ENCODE measurements at places on chromosomes 12 and 14.

GRCh38 chr14:101408077-101408831 lies 153.0 kb upstream of the DIO3 start:
- no peak for DNase-seq

- DNase-seq, result no peak
Observed at GRCh38 chr14:60646226-60646818, 3.0 kb downstream of the SIX1 start.

DNA sequence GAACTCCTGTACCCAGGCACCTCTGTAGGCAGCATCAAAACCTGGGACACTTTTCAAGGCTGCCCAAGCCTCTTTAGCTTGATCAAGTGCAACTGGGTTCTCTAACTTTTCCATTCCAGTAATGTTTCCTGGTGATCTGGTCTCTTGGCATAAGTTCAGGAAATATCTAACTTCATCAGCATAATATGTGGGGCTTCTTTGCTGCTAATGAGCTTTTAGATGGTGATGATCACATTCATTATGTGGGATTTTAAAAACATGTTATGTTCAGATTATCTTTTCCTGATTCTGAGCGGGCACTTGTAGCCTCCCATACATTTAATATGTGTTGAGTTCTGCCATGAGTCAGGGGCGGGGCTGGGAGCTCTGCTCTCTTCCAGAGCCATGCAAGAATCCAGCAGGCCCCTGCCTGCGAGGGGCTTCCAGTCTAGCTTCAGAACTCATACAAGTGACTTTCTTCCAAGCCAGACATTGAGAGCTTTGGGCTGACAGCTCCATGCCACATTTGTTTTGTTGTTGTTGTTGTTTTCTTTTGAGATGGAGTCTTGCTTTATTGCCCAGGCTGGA lies 39.5 kb upstream of the RIN3 start:
- DNase-seq, result no peak

DNA sequence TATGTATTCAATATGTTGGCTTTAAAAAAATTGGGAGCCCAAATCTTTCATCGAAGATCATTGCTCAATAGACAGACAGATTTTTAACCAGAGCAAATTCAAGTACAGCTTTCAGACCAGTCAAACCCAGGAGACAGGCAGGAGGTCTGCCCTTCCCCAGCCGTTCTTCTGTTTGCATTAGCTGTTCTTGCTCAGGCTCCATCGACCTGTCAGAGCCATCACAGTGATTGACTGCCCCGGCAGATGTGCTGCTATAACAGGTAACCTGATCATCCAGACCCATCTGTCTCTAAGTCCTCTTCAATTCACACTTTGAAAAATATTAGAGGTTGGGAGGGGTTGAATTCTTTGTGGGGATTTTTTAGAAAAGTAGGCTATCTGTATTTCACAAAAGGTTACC lies 453.5 kb downstream of the FOXG1 start:
- DNase-seq, result no peak

DNA sequence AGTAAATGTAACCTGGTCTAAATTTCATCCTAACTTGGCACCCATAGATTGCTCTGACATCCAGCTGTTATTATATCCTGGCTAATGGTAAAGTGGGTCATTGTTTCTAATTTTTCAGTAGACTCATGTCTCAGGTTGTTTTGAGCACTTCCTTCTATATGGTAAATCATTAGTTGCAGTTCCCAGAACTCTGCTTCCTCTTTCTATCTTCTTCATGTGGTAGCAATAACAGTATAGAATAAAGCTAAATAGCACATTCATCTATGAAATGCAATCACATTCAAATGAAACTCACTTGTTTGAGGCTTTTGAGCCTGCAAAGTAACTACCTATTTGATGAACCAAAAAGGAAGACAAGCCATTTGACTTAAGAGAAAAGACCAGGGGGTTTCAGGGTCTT lies 65.1 kb upstream of the GZMB start:
- DNase-seq, result peak; percentile 39

DNA sequence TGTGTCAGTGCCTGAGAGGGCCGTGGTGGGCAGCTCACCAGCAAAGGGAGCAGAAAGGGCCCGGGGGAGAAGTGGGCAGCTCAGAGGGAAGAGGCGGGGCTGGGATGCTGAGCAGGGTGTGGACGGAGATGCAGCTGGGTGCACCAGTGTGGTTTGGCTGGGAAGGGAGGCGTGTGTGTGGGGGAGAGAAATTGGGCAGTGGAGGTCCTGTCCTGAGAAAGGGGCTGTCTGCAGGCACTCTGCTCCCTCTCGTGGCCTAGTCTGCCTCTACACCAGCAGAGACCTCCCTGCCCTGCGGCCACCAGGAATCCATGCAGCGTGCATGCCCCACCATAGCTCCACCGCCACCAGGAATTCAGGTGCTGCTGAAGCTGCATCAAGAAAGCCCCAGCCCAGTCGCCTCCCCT lies 6.4 kb downstream of the TMEM121 start:
- no peak for DNase-seq

DNA sequence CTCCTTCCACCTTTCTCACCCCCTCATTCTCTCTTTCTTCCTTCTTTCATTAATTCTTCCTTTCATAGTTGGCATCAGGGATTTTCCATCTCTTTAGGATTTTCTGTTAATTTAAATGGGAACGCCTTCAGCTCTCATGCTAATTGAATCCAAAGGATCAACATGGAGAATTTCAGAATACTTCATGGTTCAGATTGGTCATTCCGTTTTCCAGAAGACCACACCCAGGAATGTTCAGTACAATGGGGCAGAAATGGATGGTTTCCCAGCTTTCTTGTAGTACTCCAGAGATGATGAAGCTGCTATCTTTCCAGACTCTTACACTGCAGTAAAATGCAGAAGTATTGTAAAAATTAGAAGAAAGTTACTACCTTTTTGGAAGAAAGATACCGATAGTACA lies 440.0 kb downstream of the DAD1 start:
- no peak for DNase-seq

- DNase-seq, result no peak
Observed at GRCh38 chr12:62834406-62834805, 100.5 kb downstream of the PPM1H start.

GRCh38 chr12:41701943-41702601 lies 442.6 kb downstream of the GXYLT1 start:
- no peak for DNase-seq

GRCh38 chr14:89578156-89578555 lies 161.1 kb upstream of the FOXN3 start:
- no peak for DNase-seq

DNA sequence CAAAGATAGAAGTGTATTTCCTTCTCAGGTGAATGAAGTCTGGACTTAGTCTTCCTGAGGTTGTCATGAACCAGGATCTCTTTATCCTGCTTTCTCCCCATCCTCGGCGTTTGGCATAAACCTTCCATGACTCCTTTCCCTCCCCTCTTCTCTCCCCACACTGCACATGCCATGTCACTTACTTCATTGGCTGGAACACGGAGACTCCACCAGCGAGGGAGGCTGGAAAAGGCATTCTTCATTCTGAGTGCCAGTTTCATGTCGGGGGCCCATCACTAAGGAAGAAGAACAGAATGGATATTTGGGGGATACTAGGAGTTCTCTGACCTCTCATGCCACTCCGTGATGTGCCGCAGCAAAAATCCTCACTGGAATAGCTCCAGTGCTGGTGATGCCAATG lies 105.6 kb downstream of the VCPKMT start:
- DNase-seq, result no peak

DNA sequence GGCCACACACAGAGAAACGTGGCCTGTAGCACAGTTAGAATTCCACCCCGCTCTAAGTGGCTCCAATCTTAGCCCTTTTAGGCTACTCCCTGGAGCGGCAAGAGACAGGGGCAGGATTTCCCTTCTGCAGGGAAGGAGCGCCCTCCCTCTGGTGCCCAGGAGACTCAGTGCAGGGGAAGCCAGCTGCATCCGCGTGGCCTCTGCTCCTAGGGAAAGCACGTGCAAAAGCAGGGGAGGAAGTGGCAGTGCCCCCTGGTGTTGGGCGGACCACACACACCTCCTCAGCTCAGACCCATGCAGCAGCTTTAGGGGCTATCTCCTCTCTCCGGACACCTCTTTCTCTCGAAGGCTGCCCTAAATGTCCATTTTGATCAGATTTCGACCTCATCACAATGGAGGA lies 50.0 kb downstream of the SPRING1 start:
- no peak for DNase-seq

GRCh38 chr12:124384299-124384894 lies 89.5 kb downstream of the RFLNA start:
- no peak for DNase-seq

DNA sequence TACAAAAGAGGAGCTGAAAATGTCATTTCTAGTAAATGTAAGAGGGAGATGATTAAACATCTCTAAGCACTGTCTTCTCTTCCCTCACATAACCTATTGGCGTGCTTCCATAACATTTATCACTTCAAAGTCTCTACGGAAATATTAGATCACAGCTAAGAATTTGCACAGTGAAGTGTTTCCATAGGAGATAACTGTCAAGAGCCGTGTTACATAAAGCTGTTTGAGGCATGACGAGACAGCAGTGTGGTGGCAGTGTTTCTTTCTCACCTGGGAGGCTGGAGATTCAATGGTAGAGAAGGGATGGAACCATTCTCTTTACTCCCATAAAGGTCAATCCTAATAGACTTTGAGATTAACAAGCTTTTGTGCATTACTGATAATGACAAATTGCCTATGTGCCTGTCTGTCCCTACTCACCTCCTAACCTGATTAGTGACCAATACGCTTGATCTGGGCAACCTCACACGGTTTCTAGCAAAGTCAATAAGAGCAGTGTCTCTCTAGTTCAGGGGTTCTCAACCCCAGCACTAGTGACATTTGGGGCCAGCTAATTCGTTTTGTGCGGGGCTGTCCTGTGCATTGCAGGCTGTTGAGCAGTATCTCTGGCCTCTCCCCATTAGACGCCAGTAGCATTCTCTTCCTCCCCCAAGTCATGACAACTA lies 35.3 kb downstream of the FBXW8 start:
- DNase-seq, result no peak

GRCh38 chr12:49567302-49567610 lies 686 bp downstream of the MCRS1 start:
- DNase-seq, result no peak

GRCh38 chr14:32366986-32367385 lies 37.9 kb downstream of the AKAP6 start:
- no peak for DNase-seq

DNA sequence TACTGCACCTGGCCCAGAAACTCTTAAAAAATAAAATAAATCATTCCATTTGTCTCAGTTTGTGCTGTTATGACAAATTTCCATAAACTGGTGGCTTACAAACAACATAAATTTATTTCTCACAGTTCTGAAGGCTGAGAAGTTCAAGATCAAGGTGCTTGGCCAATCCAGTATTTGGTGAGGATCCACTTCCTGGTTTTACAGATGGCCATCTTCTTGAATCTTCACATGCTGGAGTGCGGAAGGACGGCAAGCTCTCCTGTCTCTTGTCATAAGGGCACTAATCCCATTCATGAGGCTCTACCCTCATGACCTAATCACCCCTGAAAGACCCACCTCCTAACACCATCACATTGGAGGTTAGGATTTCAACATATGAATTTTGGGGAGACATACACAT lies 29.9 kb upstream of the MYBPC1 start:
- DNase-seq, result no peak

DNA sequence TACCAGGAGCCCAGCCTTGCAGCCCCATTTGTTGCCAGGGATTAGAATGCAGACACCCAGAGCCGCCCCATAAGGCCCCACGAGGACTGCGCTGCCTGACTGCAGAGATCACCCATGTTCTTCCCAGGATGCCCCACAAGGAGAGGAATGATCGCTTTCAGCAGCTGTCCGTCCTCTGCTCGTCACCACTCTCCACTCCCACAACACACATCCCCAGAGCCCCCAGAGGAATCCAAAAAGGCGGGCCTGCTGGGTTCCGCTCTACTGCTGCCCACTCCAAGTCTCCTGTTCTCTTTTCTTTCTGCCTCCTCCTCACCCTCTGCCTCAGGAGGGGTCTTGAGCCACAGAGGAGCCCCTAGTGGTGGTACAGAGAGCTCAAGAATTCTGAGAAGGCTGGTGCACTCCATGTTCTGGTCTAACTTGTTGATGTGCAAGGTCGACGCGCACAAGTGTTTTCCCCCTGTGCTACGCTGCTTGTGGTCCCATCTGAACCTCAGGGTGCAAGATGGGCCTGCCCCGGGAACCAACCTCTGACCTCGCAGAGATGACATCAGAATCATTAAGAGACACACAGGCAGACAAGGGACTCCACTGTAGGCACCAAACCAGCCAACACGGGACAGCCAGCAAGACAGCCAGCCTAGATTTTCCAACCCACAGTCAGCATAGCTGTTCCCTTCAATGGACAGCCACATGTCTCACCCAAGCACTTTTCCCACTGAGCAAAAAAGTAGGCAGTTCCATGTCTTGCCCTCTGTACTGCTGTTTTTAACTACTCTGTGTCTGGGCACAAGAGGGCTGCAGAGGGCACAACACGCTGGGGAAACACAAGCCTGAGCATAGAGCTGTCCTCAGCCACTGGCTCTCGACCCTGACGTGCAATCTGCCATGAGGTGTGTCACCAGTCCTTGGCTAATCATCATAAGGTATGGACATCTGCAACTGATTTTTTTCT lies 29.9 kb downstream of the PXN start:
- DNase-seq, result no peak

GRCh38 chr14:104778694-104779331 lies 16.7 kb downstream of the AKT1 start:
- no peak for DNase-seq

DNA sequence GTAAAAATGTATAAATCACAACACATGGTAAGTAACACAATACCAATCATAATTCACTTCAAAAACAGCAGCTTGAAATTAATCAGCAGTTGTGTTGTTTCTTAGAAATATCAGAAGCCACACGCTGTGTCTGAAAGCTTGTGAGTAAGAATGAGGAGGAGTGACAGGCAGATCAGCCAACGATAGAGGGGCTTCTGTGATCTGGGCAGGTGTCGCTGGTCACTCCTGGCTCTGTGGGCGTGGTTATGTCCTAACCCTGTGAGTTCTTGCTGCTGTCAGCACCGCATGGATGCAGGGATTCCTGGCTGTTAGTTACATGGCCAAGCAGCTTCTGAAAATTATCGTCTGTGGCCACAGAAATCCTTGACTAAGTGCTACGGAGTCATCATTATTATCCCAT lies 123.4 kb downstream of the SLC25A47 start:
- DNase-seq, result no peak

GRCh38 chr14:55547650-55548315 lies 32.2 kb upstream of the KTN1 start:
- DNase-seq, result no peak

GRCh38 chr12:10213168-10214135 lies 775 bp downstream of the GABARAPL1 start:
- DNase-seq, result peak; percentile 95

- DNase-seq, result no peak
Observed at GRCh38 chr14:31501870-31502269, 14.0 kb upstream of the GPR33 start.

GRCh38 chr14:23321572-23322547 lies 603 bp downstream of the PABPN1 start:
- DNase-seq, result no peak
